CD8-positive, alpha-beta T cell (primary cell): ENCODE measurements at places on chromosomes 7 and 10. TPM values are rescaled to one million over a fixed set of nuclear protein-coding genes. Genes with fewer than 3 reads are reported as not detected.

Gene SEPTIN14
- total RNA-seq, result not detected

- DNase-seq, result no peak
These were observed 133.4 kb upstream of the TCERG1L start for GRCh38 chr10:131444862-131445461.

DNA sequence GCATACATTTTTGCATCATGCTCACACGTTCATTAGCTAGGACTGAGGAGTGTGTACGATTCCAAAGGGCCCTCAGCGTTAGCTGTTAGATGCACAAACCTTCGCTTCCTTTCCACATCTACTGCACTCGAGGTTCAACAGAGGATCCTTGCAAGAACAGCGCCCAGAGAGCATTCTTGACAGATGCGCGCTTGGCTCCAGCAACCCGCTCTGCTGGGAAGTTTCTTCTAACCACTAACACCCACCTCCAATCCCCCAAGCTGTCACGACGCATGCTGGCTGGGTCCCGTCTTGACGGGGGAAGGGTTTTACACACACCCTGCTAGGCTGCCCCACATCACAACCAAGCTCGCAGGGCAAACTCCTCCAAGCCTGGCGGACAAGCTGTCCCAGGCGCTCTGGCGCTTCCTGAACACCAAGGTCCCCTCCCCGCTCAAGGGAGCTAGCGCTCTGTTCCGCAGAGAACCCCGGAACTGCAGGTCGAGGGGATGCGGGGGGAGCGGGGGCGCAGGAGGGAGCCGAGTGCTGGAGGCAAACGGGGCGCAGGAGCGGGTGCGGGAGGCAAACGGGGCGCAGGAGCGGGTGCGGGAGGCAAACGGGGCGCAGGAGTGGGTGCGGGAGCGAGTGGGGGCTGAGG, 653 bp upstream of the ADRB1 start:
- no peak for DNase-seq

DNA sequence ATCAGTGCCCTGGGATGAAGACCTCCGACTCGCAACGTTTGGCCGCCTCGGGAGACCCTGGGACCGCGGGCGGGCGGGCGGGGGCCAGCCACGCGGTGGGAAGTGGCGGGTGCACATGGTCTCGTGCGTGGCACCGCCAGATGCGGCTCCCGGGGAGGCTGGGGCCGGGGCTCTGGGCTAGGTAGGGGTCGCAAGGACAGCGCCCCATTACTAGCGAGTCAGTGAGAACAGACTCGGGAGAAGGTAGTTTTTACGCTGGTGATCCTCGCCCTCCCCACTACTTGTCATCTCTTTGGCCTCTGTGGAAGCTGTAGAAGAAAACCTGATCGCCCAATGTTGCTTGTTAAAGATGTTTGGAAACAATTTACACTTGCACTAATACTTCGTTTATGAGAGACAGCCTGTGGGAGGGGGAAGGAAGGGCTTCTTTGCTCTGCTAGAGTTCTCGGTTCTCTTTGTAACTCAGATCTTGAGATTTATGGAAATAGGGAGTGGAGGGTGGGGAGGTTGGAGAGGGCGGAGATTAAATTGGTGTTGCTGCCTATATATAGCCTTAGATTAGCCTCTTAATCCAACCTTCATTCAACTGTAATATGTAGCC, 591 bp downstream of the BZW2 start:
- no peak for DNase-seq

- DNase-seq, result no peak
These were observed 32.5 kb upstream of the ERCC6 start for GRCh38 chr10:49571388-49571787.
